ENCODE measurements at places on chromosomes 2 and 18.
A peak's percentile ranks its signal among the peaks of the same experiment; 100 is the strongest.

DNA sequence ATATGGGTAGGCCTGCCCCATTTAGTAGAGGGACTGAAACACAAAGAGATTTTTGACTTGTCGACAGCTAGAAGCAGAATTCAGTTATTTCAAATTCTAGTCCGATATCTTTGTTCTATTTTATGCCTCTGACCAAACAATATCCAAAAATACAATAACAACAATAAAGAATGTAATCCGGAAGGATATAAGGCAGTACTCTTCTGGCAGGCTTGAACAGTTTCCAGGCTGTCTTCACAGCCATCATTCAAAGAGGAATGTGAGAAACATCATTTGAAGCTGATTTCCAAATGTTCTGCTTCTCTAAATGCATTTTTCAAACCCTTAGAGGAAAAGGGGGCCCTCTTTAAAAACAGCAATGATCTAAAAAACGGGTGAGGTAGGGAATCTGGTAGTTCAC, 36.7 kb upstream of the SPTBN1 start:
- DNase-seq, result no peak

GRCh38 chr2:177287814-177288213, 23.3 kb upstream of the NFE2L2 start:
- no peak for DNase-seq

- DNase-seq, result no peak
These were observed 12.2 kb downstream of the BIN1 start for GRCh38 chr2:127094509-127095366.

DNA sequence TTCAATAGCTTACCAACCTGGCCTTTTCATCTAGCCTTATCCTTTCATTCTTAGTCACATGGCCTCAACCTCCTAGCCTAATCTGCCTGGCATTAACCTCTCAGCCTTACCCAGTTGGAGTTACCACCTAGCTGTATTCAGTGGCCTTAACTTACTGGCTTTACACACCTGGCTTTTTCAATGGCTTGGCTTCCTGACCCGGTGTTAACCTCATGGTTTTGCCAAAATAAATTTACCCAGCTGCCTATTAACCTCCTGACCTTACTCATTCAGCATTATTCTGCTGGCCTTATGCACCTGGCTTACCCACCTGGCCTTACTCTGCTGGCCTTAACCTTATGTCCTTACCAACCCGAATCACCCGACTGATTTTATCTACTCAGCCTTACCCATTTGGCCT, 135.5 kb upstream of the ZSWIM2 start:
- DNase-seq, result no peak

DNA sequence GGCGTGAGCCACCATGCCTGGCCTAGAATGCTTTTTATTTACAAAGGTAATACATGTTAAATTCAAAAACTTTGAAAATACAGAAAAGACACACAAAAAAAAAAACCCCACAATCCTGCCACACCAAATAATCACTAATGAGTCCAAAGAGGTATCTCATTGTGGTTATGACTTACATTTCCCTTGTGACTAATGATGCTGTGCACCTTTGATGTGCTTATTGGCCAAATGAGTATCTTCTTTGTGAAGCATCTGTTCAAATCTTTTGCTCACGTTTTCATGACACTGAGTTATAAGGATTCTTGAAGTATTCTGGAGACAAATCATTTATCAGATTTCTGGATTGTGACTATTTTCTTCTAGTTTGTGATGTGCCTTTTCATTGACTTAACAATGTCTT, 6.4 kb upstream of the NLRC4 start:
- DNase-seq, result no peak

DNA sequence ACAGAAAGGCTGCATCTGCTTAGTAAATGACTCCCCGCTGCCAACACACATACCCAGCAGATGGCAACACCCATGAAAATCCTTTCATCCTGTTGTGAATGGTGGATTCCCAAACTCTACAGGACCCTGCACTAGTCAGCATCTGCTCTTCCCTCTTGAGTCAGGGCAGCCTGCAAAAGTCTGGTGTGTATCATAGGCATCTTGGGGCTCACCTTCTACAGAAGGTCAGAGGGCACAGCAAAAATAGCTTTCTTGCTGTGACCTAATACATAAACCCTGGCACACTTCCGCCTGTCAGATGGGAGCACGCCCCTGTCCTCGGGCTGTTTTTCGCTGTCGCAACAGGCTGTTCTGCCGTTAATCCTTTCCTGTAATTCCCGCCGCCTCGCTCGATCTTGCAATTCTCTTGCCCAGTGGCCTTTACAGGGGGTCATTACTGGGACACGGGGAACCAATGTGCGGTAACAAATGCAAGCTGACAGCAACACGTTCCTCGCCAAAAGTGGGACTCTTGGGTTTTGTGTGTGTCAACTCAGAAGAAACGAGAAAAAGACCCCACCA, 19.9 kb upstream of the SCYGR1 start:
- no peak for DNase-seq

DNA sequence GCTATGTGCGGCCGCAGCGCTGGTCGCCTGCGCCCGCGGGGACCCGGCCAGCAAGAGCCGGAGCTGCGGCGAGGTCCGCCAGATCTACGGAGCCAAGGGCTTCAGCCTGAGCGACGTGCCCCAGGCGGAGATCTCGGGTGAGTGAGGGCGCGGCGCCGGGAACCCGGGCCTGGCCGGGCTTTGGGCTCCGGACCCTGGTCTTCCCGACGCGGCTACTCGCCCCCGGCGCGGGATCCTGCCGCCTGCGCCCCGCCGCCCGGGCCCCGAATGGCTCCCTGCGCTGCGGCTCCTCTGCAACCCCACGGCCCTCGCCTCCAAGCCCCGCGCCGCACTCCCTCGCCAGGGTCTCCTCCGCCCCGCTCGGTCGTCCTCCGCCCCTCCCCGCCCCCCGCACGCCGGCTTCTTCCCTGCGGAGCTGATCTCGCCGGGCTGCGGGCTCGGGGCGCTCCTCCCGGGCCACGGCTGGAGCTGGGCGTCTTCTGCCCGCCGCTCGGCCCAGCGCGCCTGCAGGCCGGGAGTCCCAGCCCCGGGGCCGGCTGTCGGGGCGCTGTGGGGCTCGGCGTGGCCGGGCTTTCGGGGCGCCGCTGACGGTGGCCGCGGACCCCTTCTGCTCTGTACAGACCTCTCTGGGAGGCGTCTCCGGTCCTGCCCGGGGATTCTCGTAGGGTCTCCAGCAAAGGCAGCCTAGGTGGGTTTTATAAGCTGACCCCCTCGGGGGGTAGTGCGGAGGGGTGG, 652 bp downstream of the GPC1 start:
- peak; percentile 45 for DNase-seq

GRCh38 chr2:34853646-34854045, 1254.5 kb upstream of the FAM98A start:
- no peak for DNase-seq

DNA sequence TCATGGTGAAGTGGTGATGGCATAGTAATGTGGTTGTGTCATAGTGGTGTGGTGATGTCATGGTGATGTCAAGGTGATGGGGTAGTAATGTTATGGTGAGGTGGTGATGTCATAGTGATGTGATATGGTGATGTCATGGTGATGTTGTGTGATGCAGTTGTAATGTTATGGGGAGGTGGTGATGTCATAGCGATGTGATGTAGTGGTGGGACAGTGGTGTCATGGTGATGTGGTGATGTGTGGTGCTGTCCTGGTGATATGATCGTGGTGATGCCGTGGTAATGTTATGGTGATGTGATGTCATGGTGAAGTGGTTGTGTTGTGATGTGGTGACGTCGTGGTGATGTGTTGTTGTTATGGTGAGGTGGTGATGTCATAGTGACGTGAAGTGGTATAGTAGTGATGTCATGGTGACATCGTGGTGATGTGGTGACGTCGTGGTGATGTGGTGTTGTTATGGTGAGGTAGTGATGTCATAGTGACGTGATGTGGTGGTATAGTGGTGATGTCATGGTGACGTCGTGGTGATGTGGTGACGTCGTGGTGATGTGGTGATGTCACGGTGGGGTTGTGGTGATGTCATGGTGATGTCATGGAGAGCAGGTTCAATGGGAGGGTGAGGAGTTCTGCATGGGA, 242.7 kb upstream of the MYT1L start:
- no peak for DNase-seq

GRCh38 chr2:19176977-19177376, 181.4 kb downstream of the OSR1 start:
- no peak for DNase-seq

DNA sequence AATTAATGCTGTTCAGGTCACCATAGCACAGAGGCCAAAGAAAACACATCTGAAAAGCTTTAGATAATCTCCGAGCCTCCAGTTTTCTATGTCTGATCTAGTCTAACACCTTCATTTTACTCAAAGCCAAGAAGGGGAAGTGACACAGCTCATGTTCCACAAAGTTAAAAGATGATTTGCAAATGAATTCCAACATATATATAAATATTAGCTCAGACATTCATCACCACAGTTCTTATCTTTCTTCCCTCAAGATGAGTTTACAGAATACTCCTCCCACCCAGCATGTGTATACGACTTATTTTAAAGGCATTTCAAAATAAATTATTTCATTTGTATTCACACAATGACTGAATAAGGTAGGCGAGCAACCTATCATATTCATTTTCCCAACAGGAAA, 82.4 kb downstream of the AAK1 start:
- no peak for DNase-seq

DNA sequence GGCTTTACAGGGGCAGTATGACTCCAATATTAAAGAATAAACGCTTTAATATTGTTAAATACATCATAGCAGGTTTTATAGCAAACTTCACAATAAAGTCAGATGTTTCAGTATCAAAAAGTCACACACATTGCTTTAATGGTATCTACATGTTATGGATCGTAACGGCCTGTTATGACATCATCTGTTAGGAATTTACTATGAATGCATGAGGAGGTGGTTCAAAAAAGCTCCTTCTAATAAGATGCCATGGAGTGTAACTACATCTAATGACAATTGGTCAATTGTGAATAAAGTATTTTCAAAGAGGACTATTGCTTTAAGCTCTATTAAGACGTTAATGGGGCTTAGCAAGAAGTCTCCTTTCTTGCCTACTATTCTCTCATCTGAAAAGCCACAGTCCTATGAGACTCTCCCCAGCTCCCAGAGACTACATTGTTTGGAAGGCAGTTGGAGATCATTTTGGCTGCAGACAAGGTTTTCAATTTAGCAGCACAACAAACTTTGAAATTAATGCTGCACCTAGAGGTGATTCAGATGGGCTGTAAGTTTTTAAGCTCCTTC, 300.7 kb upstream of the MEIS1 start:
- no peak for DNase-seq

GRCh38 chr2:133777574-133777960, 209.3 kb upstream of the NCKAP5 start:
- no peak for DNase-seq

GRCh38 chr2:39140322-39140847, 19.5 kb upstream of the SOS1 start:
- DNase-seq, result no peak

- no peak for DNase-seq
These were observed 74.3 kb downstream of the SNTG2 start for GRCh38 chr2:1024981-1025380.

GRCh38 chr2:168692132-168692744, 110.2 kb upstream of the NOSTRIN start:
- no peak for DNase-seq

- DNase-seq, result peak; percentile 27
These were observed 14.9 kb upstream of the SOS1 start for GRCh38 chr2:39135690-39136259.

DNA sequence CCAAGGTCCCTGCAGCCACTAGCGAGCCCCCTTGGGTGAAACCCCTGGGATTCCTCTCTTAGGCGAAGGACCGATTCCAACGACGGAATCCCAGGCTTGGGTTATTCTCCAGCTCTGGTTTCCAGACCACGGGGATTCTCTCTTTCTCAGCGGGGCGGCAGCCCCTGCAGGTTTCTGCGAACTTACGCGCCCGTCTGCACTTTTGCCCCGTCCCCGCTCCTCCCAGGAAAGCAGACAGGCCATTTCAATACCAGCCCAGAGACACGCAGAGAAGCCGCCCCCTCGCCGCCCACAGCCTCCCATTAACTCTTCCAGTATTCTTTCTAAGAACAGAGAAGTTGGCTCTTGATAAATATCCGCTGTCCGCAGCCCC, 1.2 kb downstream of the CBLN2 start:
- DNase-seq, result no peak

DNA sequence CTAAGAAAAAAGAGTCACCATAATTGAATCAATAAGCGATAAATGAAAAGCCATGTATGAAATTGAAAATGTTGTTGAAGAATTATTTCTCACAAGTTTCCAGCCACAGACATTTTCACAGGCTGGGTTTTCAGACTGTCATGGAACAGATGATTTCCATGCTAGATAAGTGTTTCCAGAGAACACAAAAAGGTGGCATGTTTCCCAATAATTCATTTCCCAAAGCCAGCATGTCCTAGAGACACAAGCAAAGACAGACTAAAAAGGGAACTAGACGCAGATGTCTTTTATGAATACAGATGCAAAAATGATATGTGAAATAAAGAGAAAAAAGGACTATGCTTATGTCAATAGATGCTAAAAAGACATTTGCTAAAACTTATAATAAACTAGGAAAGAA, 255.1 kb downstream of the EIPR1 start:
- no peak for DNase-seq

DNA sequence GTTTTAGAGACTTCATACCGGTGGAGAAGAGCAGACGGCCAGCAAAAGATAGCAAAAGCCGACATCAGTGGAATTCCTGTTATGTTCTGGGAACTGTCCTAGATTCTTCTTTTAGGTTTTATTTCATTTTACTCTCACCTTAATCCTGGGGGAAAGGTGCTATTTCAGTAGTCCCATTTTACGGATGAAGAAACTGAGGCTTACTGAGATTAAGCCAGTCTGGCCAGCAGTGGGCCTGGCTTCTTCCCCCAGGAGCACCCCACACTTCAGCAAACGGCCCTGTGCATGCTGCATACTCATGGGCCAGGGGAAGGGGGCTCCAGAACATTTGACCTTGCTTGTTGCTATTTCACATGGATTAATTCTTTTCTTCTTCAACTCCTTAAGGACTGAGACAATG, 56.7 kb downstream of the NTSR2 start:
- no peak for DNase-seq

GRCh38 chr2:49569176-49569575, 414.9 kb upstream of the FSHR start:
- DNase-seq, result no peak

DNA sequence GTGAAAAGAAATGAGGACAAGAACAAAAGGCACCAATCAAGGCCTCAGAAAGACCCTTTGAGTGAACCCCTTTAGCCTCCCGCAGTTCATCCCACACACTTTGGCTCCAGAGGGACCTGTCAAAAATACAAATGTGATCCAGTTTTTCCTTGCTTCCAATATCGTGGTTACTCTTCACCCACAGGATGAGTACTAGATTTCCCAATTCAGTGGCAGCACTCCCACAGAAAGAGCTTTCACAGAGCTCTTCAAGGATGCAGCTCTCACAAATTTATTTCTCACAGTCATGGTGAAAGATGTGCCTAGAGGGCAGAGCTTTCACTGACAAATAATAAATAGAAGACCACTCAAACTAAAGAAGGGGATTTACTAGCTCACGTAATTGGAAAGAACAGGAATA, 3.0 kb upstream of the GFPT1 start:
- DNase-seq, result no peak

DNA sequence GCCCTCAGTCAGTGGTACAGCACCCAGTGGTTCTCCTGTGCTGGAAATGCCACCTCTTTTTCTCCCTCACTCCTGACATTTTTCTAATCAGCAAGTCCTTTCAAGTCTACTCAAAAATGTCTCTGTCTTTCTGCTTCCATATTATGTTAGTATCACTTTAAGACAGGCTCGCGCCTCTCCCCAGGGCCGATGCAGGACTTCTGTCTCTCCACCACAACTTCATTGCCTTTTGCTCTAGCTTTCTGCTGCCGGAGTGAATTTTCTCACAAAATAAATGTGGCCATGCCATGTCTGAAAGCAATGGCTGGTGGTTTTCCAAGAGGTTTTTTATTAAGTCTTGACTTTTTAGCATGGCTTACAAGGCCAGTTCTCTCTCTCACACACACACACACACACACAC, 73.6 kb downstream of the AOX1 start:
- DNase-seq, result no peak

Data from activated naive CD4-positive, alpha-beta T cell treated with anti-CD3 and anti-CD28 coated beads, Interleukin-2, amount 10 ng/mL, durations not matched to agents 7 days and 5 days (primary cell).